Activated naive CD4-positive, alpha-beta T cell treated with anti-CD3 and anti-CD28 coated beads, Interleukin-2, amount 10 ng/mL, durations not matched to agents 7 days and 5 days (primary cell): ENCODE measurements at places on chromosomes 16 and 17.

DNA sequence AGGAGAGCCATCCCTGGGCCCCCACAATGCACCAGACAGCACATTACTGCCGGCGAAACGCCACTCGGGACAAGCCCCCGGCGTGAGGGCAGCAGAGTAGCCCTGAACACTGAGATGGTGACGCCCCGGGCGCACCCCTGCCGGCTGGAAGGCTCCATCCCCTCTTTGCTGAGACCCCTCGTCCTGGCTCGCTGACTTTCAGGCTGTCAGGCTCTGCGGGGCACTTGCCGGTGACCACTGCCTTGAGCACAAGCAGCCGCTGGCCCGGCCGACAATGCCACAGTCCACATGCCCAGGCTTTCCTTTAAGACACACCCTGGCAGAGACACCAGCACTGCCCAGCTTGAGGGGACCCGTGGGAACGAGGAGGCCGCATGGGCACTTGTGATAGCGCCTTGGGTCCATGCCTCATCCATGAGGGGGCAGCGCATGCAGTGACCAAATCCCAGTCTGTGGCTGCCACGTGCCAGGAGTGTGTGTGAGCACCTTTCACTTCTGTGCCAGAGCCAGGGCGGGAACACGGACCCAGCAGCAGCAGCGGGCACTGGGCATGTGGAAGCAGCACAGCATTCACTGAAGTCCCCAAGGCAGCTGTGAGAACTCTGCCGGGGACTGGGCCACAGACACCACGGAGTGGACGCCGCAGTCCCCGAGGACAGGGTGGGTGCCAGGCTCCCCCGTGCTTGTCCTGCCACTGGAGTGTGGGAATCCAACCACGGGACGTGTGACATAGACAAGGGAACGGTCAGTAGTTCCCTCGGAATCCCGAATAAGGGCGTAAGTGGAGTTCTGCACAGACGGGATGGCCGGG is 24.5 kb downstream of the NDUFAF8 start:
- no peak for DNase-seq

GRCh38 chr17:57021226-57021940 is 43.5 kb downstream of the SCPEP1 start:
- no peak for DNase-seq

DNA sequence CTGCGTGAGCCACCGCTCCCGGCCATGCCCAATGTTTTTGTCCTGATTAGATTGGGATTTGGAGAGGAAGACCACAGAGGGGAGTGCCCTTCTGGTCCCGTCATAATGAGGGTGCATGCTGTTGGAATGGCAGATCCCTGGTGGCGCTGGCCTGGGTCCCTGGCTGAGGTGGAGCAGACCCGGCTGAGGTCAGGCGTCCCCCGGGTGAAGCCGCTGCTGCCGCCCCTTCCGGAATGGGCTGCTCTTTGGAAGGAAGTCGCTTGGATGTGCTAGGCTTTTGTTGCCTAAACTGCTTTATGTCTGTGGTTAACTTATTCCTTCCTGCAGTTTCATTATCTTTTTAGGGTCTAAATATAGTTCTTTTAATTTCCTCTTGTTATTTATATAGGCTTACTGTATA is 120.3 kb upstream of the CHMP6 start:
- peak; percentile 70 for DNase-seq

DNA sequence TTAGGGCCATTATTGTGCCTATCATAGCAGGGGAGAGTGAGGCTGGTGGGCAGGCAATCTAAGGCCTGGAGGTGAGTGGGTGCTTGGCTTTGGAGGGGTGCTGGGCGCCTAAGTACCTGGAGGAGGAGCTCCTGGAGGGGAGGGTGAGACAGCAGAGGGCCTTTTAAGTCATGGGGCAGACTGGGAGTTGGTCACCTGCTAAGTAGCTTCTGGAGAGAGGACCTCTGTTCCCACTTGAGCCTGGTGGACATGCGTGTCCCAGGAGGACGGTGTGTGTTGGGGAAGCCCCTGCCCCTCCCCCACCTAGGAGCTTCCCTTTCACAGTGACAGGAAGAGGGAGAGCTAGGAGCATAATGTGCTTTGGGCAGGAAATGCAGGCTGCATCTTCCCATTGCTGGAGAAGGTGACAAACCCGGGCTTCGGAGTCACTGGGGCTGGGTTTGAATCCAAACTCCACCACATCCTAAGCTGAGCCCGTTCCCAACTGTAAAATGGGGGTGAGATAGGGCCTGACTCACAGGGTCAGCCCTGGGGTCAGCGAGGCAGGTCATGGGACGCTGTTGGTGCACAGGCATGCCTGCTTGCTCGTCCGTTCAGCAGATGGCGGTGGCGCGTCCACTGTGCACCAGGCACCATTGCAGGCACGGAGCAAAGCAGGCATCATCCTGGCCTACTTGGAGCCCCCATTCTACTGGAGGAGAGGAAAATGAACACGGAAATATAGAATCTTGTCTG is 37.9 kb downstream of the CMIP start:
- no peak for DNase-seq

- DNase-seq: no peak
These were observed 22.4 kb upstream of the TEKT1 start for GRCh38 chr17:6853764-6854442.

GRCh38 chr16:86893506-86893905 is 315.2 kb downstream of the FOXL1 start:
- DNase-seq: no peak

DNA sequence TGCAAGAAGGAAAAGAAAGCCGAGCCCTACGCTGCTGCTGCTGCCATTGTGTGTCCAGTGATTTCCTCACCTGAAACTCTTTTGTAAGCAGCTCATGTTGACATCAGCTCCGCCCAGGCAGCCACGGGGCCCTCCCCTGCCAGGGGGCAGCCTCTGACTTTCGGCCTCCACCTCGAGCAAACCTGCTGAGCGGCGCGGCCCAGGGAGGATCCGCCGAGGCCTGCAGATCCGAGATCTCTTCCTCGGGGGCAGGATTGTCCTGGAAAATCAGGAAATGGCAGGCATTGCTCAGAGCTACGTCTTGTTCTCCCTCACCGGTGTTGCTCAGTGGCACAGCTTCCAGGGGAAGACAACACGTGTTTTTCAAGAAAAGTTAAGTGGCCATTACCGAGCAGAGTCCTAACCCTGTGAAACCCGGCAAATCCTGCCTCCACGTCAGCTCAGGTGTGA is 35.6 kb upstream of the ZNF750 start:
- DNase-seq: no peak

DNA sequence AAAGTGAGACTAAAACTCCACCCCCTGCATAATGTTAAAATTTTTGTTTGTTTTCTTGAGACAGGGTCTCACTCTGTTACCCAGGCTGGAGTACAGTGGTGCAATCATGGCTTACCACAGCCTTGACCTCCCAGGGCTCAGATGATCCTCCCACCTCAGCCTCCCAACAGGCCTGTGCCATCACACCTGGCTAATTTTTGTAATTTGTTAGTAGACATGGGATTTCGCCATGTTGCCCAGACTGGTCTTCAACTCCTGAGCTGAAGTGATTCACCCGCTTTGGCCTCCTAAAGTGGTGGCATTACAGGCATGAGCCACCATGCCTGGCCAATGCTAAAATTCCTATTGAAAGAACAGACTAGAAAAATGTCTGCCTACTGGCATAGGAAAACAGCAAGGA is 103.8 kb downstream of the TRIM37 start:
- no peak for DNase-seq

DNA sequence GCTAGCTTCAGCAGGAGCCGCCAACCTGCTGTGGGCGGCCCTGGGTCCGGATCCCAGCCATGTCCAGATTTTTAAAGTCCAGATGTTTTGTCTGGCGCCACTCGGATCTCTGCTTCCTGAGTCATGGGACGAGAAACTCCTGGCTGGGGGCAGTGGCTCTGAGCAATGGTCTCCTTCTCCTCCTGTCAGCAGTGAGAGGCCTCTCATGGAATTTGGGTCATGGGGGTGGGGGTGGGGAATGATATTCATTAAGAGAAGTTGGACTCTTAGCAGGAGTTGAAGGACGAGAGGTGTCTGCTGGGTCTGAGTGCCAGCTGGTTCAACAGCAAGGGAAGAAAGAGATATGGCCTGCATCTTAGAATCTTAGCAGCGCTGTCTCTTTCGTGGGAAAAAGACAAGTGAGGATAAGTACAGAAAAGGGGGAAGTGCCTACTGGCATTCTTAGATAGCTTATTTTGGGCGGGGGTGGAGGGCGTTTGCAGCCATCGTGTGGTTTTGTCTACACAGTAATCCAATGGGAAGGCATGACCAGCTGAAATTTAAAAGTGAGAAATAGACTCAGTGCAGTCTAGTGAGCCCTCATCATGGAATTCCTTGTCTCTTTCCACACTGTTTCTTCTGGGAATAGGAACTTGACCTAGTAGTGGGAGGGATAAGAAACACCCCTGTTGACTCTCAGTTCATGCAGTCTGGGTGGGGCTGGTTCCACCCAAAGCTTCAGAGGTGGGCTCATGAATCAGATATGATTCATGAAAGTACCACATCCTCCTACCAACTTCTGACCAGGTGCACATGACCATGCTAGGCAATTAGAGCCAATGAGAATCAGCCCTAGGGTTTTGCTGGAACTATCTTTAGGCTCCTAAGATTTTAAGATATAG is 80.5 kb downstream of the MYH13 start:
- no peak for DNase-seq

DNA sequence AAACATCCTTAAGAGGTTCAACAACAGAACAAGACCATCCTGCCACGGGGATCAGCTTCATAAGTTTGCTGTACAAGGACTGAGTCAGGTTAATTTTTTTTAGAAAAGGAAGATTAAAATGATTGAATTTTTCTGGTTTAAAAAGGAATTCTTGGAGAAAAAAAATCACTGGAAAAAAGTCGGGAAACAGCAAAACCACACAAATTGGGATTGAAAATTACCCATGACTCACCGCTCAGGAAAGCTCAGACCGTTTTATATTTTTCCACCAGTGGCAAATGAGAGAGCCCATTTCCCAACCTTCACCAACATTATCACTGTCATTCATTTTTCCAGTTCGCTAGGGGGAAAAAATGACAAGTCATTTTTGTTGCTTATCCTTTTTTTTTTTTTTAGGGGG is 46.6 kb downstream of the MRM3 start:
- DNase-seq: no peak

- DNase-seq: no peak
These were observed 15.9 kb downstream of the MINK1 start for GRCh38 chr17:4849011-4849536.

DNA sequence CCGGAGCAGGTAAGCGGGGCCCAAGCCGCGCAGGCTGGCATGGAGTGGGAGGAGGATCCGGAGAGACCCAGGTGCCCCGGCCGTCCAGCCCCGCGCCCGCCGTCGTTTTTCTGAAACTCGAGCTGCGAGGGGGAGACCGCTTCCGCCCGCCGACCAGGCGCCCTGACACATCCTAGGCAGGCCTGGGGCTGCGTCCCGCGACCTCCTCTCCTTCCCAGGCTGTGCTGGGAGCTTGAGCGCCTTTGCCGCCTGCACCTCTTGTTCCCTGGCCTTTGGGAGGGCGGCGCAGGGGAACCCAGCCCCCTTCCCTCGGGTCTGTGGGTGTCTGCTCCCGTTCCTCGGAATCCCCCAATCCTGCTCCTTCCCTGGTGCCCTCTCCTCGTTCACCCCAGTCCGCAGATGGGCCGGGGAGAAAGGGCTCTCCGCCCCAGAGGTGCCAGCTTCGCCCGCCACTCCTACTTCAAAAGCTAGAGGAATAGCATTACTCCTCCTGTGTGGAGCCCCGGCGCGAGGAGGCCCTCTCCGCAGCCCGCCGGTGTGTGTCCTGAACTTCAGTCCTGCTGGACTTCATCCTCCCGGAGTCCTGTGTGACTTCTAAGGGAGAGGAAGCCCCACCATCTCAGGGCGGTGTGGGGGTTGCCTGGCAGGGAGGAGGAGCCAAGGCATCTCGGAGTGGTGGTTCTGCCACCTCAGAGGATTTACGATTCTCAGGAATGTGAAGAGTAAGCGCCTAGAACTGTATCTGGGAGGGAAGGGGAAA is 1.0 kb downstream of the NHERF1 start:
- DNase-seq: peak; percentile 71

DNA sequence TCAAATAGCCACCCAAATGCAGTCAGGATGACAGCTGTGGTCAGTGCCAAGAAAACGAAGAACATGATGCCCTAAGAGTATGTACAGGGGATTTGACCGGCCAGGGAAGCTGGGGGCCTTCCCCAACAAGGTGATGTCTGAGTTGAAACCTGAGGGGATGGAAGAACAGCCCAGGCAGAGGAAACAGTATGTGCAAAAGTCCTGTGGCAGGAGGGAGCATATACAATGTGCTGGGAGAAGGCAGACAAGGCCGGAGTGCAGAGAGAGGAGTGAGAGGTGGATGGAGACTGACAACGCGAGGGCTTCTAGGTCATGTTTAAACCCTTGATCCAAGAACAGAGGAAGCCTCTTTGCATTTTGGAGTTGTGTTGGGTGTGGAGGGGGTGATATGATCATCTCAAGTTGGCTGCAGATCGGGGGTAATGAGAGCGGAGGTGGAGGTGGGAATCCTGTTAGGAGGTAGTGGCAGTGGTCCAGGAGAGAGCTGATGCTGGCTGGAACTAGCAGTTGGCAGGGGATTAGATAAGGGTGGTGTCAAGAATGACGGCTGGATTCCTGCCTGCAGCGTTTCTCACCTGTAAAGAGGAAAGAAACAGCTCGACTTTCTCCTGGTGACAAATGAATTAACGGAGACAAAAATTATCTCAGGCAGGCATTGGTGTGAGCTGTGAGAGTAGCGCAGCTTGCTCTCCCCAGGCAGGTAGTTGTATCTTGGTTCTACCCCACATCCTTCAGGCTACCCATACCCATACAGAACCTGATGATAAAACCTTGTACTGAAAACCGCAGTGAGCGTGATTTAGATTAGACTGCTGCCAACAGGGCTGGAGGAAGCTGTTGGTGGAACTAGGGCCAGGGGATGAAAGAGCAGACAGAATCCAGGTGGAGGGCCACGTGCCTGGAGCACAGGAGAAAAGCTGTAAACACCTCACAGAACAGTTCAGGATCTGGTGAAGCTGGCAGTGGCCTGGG is 37.2 kb upstream of the NGFR start:
- no peak for DNase-seq

DNA sequence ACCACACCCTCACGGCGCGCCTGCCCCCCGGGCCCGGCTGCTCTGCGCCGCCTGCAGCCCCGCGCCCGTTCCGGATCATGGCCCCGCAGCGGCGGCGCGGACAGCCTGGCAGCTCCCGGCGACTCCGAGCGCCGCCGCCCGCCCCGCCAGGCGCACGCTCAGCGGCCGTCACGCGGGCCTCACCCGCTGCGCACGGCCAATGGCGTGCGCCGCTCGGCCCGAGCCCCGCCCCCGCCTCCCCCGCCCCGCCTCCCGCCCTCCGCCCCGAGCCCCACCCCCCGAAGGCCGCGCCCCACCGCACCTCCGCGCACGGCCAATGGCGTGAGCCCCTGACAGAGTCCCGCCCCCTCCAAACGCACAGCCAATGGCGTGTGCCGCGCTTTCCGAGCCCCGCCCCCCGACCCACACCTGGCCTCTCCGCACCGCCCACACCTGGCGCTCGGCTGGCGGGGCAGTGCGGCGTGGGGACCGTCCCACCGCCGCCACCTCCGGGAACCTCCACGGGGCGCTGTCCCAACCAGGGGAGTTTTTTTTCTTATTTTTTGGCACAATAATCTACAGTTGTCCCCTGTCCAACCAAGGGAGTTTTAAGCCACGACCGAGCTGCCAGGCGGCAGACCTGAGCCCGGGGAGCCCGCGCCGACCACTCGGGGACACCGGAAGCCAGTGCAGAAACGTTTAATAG is at the start of gene PCYT2:
PCYT2 (minus strand) TSS at position 123 of the 685 bp plus-strand sequence; CDS start at position 79, 44 bp downstream.
- peak; percentile 94 for DNase-seq
